Fibroblast of the conjunctiva (primary cell): ENCODE measurements at places on chromosomes 6 and 20.

GRCh38 chr6:142953373-142954273, 8.6 kb upstream of the HIVEP2 start:
- DNase-seq: no peak

- DNase-seq: peak; percentile 99
These were observed at the start of gene COL12A1 for GRCh38 chr6:75205776-75206575. Gene COL12A1, minus strand, starts transcription at chr6:75206053. Its CDS starts 3,261 bp downstream, at chr6:75202792.

- DNase-seq: no peak
These were observed 20.2 kb downstream of the SNHG17 start for GRCh38 chr20:38414769-38415450.

DNA sequence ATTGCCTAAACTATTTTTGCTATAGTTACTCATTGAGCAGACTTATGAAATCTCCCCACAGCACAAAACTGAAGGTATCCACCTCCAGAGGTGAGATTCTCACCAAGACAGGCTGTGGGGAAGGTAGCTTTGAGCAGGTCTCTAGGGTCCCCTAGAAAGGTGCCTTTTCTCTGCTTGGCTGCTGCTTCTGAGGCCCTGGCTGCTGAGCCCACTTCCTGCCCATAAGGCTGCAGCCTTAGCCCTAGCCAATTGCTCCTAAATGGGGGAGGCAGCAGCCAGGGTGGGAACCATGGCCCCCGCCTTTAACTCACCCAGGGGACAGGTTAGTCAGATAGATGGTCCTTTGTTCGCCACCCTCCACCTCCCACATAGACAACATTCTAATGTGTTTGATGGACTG, 3.6 kb downstream of the NT5E start:
- DNase-seq: no peak

DNA sequence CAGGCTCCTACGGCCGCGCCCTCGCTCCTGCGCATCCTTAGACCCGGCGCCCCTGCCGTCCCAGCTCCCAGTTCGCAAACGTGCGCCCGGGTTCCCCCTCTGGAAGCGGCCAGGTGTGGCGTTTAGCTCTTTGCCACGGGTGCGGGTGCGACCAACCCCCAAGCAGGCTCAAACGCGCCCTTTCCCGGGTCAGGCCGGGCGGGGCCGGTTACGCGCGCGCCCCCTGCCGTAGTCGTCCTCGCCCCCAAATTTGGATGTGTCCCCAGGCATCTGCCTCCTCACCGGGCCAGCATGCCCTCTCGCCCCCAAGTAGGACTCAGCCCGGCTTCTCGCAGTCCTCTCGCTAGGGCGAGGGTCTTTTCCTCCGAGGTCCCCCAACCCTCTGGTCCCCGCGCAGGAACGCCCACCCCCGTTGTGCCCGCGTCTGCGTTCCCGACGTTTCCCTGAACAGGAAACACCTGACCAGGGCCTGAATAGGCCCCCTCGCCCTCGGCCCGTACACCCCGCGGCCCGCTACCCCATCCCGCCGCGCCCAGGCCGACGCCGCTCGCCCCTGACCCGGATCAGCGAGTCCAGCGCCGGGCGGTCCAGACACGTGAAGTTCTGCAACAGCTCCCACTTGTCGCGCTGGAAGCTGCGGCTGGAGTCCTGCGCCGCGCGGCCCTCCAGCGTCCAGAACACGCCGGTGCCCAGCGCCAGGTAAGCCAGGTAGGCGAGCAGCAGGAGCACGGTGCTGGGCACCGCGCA, 520 bp downstream of the KCNK17 start:
- no peak for DNase-seq
